Stimulated activated CD4-positive, alpha-beta T cell treated with anti-CD3 and anti-CD28 coated beads, Interleukin-2, amount 100 ng/mL, for 48 hours (primary cell): ENCODE measurements at places on chromosomes 11 and 22.
A peak's percentile ranks its signal among the peaks of the same experiment; 100 is the strongest.

DNA sequence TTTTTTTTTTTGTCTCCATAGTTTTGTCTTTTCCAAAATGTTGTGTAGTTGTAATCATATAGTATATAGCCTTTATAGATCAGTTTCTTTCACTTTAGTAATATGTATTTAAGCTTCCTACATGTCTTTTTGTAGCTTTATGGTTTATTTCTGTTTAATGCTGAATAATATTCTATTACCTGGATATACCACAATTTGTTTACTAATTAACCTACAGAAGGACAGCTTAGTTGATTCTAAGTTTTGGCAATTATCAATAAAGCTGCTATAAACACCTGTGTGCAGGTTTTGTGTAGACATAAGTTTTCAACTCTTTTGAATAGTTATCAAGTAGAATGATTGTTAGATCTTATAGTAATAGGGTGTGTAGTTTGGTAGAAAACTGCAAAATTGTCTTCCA is 130.3 kb upstream of the CARD18 start:
- no peak for DNase-seq

DNA sequence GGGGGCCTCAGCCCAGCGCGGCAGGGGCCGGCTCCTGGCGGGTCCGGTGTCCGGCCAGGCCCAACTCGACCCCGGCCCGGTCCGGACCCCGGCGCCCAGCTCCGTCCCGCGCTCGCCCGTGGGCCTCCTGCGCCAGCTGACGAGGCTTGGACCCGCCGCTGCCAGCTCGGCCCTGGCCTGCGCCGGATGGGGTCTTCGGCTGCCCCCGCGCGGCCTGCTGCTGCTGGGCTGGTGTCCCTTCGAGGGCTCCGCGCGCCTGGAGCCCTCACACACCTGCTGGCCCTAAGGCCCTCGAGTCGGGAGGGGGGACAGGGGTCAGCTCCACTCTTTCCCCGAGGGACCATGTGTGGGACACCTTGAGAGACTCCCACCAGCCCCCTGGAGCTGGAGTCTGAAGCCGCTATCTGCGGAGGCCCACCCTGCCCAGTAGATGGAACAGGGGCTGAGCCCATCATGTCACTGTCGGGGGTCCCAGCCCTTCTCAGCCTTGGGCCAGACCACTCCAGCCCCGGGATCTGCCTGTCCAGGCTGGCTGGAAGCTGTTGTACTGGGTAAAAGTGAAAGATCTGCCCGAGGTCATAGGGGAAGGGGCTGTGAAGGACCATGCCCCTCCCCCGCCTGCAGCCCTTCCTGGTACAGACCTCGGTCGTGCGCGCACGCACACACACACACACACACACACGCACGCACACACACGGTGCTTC is 768 bp upstream of the CDKN1C start:
- no peak for DNase-seq

- DNase-seq, result no peak
Measured at GRCh38 chr11:65002706-65003105, 5.9 kb upstream of the BATF2 start.

- no peak for DNase-seq
Measured at GRCh38 chr11:122181893-122182292, 65.9 kb upstream of the BLID start.

- DNase-seq, result no peak
Measured at GRCh38 chr11:90757849-90758494, 535.1 kb upstream of the CHORDC1 start.

DNA sequence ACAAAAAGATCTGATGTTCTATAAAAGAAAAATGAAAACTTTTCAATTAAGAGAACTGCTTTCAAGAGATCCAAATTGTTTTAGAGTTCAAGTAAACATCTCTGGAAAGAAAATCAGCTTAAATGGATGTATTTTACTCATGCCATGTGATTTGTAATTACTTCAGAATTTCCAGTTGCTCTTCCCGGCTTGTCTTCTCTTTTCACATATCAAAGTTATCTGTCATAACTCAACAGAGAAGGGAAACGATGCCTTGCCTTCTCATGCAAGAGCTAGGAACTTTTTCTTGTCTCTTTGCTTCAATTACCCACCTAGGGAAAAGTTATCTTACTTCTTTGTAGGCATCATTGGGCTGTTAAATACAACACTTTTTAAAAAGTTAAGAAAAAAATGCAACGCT is 255.2 kb upstream of the POU2AF2 start:
- no peak for DNase-seq

DNA sequence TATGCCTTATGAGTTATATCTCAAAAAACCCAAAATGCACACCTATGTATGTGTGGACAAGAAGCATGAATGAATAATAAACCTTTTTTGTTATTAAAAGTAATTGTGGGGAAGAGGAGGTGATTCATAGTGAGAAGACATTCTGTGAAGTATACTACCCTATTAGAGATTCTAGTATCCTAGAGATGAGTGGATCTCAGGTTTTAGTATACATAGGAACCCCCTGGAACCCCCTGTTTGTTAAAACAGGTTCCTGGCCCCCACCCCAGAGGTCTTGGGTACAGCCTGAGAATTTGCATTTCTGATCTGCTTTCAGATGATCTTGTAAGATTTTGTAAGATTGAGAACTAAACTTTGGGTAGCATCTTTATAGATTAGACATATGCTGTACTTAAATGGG is 17.5 kb downstream of the NUCB2 start:
- DNase-seq, result no peak

- DNase-seq, result peak; percentile 10
Measured at GRCh38 chr11:19970944-19971343, 189.3 kb downstream of the DBX1 start.

- DNase-seq, result no peak
Measured at GRCh38 chr11:93564895-93565294, 21.7 kb upstream of the SMCO4 start.

GRCh38 chr11:33866936-33867335 is 24.9 kb downstream of the LMO2 start:
- no peak for DNase-seq

- no peak for DNase-seq
Measured at GRCh38 chr22:33220476-33221080, 162.4 kb upstream of the SYN3 start.

GRCh38 chr11:99271527-99271926 is 250.8 kb downstream of the CNTN5 start:
- no peak for DNase-seq

DNA sequence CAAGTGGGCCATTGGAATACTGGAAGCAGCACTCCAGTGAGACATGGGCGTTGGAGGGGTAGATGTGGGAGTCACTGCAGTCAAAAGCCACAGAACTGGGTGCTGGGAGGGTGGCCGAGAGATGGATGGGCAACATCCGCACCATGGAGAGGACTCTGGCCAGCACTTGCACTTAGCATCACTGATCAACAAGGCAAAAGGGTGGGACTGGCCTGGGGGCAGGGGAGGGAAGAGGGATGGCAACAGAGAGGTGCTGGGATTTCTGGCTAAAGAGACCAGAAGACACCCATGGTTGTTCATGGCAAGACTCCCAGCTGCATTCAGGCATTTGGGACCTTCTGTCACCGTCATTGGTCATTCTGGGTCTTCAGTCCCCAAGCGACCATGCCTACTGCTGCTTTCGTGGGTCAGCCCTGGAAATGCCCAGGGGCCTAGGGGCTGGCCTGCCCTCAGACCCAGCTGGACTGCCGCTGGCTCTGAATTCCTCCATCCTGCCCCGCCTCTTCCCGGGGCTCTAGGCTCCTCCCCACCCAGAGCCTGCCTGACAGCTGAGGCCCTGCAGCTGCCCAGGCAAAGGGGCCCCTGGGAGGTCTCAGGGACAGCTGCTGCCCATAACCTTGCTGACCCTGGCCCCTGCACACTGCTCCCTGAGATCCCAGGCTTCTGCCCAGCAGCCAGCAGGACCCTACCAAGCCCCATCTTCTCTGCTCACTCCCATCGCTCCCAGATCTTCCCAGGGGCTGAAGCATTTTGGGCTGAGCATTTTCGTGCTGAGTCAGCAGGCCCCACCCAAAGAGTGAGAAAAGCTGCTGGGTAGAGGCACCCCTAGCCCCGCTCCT is 13.0 kb upstream of the CDC42EP2 start:
- DNase-seq, result no peak

GRCh38 chr22:28222052-28222451 is 303.0 kb upstream of the PITPNB start:
- DNase-seq, result no peak

DNA sequence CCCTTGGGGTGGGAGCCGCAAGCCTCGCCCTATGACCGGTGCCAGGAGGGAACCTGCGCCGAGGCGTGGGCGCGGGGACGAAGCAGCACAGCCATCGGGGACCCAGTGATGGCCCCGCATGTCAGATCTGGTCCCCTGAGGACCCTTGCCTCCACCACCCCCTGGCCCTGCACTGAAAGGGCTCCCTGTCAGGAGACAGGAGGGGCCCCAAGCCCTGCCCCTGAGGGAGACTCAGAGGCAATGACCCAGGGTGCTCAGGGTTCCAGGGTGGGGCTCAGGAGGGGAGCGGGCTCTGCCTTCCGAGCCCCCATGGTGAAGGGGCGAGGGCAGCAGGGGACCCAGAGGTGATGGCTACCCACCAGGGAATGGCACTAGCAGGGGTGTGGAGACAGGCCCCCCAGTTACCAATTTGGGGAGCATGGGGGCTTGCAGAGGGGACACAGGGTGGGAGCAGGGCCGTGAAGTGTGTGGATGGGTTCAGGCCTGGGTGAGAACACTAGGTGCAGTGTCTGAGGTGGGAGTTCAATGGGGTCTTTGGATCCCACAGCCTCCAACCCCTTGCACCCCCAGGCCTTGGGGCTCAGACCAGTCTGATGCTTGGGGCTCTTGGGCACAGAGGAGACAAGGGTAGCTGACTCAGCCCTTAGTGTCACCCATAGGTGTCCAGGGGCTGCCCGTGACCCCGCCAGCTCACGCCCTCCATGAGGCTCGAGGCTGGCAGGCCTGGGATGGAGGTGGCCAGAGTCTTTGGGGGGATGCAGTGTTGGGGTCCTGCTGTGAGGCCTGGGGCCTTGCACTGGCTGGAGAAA is 499 bp downstream of the LRRC56 start:
- DNase-seq, result no peak

DNA sequence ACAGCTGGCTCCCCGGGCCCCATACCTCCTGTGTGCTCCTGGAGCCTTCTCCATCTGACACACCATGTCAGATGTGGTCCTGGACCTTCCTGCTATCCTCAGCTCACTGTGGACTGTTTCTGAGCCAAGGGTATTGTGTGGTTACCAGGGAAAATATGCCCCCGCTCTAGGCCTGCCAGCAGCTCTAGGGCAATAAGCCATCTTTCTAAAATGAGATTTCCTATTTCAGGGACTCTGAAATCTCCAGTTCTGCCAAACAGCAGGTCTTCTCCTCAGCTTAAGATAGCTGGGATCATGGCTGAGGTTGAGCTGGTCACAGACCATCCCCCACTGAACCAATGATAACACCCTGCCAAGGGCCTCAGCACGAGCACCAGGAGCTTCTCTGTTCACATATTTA is 227.6 kb downstream of the ST3GAL4 start:
- DNase-seq, result no peak

DNA sequence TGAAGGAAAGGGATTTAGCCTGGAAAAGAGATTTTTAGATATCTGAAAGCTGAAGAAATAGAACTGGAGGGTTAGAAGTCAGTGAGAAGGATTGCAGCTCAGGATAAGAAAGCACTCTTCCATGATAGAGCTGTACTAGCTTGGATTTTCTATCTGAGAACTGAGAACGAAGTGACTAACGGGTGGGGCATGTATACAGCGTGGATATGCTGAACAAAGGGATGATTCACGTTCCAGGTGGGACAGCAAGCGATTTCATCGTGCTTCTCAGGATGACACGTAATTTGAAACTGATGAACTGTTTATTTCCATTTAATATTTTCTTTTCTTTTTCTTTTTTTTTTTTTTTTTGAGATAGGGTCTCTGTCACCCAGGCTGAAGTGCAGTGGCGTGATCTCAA is 53.0 kb downstream of the GRAMD1B start:
- no peak for DNase-seq

DNA sequence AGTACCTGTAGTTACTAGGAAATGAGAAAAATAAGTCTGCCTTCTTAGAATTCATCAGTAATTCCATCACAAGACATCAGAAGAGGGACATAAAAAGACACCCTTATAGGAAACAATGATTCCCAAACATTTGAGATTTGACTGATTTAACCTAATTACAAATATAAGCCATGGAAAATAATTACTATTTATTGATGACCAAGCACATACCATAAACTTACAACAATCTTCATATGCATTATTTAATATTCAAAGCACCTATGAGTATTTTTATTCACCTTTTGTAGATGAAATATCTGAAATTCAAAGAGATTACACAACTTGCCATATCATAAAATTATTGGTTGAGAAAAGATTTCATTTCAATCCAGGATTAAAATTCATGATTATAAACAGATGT is 14.6 kb upstream of the OR52D1 start:
- no peak for DNase-seq

DNA sequence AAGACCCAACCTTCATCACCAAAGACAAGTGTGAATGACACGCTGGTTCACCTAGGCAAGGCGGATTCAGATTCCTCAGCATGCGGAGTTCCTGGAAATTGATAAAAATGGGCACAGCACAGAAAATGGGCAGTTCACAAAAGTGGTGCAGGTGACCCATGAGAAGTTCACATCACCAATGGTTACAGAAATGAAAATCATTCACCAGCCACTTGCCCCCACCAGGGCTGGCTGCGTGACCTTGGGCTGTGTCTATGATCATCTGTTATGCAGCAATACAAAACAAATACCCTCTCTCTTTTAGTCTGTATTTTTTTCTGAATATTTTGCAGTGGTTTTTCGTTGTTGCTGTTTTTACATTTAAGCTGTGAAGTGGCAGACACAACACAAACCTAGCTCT is 415.9 kb downstream of the TBC1D22A start:
- no peak for DNase-seq

- DNase-seq, result no peak
Measured at GRCh38 chr11:30635401-30635989, 49.3 kb upstream of the MPPED2 start.

DNA sequence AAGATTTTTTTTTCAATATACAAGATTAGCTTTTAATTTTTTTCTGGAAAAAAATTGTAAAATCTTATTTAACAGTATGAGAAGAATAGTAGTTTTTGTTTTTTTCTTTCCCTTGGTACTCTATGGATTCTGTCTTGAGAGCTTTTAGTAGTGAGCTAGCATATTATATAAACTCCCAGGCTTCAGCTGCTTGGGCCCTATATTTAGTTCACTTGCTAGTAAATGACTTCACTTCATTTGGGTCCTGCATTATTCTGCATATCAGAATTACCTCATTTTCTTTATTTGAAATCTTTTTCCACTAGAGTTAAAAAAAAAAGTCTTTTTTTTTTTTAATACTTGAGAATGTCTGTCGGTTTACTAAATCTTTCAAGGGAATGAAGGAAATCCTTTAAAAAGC is 33.1 kb downstream of the HIPK3 start:
- DNase-seq, result no peak

GRCh38 chr11:122711831-122712381 is 56.4 kb downstream of the UBASH3B start:
- no peak for DNase-seq
